T-cell (primary cell): ENCODE measurements at places on chromosomes 7 and 10. TPM values are rescaled to one million over a fixed set of nuclear protein-coding genes. Genes with fewer than 3 reads are reported as not detected.

- DNase-seq, result no peak
Observed at GRCh38 chr7:135877805-135878204, 99.4 kb downstream of the MTPN start.

DNA sequence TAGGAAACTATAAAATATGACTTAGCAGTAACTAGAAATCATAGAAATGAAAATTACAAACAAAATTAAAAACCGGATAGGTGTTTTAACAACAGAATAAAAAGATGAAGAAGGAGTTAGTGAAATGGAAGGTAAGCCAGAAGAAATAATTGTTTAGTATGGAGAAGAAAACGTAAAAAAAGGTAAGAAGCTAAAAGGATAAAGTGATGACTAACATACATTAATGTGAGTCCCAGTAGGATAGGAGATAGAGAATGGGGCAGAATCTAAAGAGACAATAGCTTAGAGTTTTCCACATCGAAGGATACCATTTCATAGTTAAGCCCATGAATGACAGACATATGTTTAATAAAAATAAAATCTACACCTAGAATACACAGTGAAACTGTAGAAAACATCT, 25.3 kb downstream of the GTF2I start:
- DNase-seq, result no peak

GRCh38 chr10:117175215-117175900, 21.9 kb upstream of the KCNK18 start:
- DNase-seq, result peak; percentile 17

DNA sequence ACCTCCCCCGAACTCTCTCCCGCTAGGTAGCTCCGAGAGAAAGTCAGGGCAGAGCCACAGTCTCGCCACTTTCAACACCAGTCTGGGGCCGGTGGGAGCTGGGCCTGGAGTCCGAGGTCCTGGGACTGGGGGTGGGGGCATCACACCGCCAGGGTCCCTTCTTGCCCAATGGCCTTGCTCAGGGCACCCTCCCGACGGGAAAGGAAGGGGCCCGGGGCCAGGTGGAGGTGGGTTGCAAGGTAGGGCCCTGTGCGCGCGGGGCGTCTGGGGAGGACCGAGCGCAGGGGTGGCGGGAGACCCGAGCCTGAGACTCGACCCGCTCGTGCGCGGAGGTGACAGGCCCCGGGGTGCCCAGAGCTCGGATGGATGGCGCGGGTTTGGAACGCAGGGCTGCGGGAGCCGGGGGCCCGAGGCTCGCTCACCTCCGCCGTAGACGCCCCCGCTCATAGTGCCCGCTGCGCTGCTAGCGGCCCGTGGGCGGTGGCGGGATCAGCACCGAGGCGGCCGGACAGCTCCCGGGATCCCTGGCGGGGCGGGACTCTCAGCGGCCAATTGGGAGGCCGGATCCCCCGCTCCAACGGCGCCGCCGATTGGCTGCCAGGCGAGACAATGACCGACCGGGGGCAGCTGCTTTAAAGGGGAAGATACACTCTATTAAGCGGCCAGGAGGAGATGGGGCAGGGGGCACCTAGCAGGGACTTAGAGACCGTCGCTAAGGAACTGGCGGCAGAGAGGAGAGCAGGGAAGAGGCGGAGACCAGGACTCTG, at the start of gene ACTL6B:
ACTL6B (minus strand) TSS at position 541 of the 767 bp plus-strand sequence; CDS start at position 447, 94 bp downstream.
- no peak for DNase-seq

DNA sequence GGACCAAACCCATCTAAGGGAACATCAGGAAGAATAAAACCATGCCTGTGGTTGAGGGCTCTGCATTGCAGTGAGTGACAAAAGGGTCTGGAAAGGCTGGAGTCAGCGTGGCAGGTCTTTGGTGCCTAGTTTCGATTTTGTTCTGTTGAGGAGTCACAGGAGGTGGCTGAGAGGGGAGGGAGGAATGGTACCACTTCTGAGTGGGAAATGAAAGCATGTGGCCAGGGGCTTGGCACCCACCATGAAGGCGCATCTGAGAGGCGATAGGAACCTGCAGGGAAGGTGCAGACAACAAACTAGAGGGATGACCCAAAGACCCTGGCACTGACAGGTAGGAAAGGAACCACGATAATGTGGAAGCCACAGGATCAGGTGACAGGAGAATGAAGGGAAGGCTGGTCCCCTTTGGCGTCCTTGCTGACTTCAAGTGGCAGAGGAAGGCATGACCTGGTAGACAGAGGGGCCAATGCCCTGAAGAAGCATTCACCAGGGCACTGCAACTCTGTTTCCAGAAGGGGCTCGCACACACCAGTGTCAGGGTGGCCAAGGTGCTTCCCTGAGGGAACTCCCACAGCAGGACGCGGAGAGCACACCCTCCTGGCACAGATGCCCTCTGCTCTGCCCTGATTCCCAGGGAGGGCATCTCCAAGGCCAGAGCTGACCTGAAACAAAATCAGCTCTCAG, 41.7 kb downstream of the HIPK2 start:
- no peak for DNase-seq

GRCh38 chr10:129170812-129171211, 296.2 kb upstream of the MGMT start:
- DNase-seq, result no peak

DNA sequence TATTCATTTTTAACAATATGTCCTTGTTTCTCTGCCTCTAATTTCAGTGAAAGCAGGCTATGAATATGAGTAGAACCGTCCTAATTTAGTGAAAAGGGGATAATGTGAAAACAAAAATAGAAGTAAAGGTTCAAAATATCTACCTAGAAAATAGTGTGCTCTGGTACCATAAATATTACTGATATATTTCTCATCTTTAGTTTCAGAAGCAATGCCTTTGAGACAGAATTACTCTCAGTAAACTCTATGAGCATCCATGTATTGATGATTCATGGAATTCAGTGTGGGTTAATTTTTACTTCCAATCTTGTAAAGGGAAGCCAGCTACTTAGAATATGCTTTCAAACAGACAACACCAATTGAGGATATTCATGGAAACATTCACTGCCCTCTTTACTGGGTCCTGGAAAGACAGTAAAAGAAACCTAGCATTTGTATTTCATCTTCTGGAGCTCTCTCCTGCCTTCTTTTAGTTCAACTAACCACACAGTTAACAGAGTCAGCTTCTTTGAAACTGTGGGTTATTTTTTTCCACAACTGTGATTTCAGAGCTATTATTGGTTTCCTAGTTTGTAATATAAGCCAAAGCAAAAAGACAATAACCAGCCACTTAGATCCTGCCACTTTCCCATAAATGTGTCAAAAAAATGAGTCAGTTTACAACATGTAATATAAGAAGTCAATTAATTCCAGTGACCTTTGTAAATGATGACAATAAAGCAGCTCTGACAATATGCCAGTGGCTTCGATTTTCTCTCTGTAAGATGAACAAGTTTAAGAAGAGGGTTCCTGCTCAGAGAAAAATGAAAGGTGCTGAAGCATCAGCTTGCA, 1.7 kb downstream of the LRRN3 start:
- DNase-seq, result no peak

DNA sequence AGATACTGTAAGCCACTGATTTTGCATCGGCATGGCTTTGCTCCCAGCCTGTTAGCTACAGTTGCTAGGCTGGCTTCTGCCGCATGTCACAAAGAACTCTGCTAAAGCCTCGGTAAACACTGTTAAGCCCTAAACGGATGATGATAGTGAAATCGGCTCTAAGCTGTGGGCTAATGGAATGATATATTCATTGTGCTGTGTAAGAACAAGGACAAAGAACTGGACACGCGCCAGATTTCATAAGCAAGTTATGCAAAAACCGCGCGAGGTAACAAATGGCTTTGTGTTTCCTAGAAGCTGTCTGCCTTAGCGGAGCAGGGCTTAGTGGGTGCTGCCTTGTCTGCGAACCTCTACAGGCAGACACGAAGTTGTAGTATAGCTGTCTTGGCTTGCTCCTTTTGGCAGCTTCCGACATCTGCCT, 331.3 kb upstream of the COBL start:
- DNase-seq, result no peak

- no peak for DNase-seq
Observed at GRCh38 chr10:109071539-109071938, 851.8 kb downstream of the XPNPEP1 start.

- no peak for DNase-seq
Observed at GRCh38 chr10:44313761-44314165, 71.1 kb downstream of the CXCL12 start.

- no peak for DNase-seq
Observed at GRCh38 chr10:130026670-130027456, 62.8 kb upstream of the EBF3 start.

- DNase-seq, result no peak
Observed at GRCh38 chr7:44791278-44792219, 4.9 kb upstream of the PPIA start.

DNA sequence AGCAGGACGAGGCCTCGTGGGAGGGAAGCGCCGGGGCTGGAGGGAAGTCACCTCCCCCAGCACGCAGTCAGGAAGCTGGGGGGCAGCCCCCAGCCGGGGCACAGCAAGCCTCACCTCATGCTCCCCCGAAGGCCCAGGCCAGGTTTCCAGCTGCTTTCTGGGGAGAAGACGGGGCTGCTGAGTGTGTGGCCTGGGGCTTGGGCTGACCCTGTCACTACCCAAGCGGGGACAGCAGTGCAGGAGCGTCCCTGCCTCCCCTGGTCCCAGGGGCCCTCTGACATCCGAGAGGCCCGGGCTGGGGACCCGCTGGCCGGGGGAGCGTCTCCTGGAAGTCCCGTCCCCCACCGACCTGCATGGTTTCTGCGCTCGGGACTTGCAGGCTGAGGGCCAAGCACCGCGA, 19.7 kb upstream of the NKX6-2 start:
- DNase-seq, result no peak

ANKRD26 gene
- 13.0 TPM for total RNA-seq

ZNF37A gene
- total RNA-seq, result 17.4 TPM

C7orf33 gene
- total RNA-seq, result not detected

NRG3 gene
- not detected for total RNA-seq

PCBD1 gene
- 10.0 TPM for total RNA-seq

DENND2A gene
- not detected for total RNA-seq
